Left renal cortex interstitium (tissue), 4 donors: ENCODE measurements at places on chromosomes 7 and 10. TPM values are rescaled to one million over a fixed set of nuclear protein-coding genes. Genes with fewer than 3 reads are reported as not detected.
A peak's percentile ranks its signal among the peaks of the same experiment; 100 is the strongest.

GRCh38 chr7:151626422-151627115 is 106.9 kb upstream of the RHEB start:
- peak; percentile 40 for DNase-seq

GRCh38 chr10:11587722-11588259 is 23.7 kb downstream of the USP6NL start:
- DNase-seq: no peak

Gene GPNMB
- polyA plus RNA-seq: 34.0 TPM

Gene OR2A5
- polyA plus RNA-seq: not detected

Gene STEAP4
- polyA plus RNA-seq: 0.13 TPM

Gene SYT15B
- 3.9 TPM for polyA plus RNA-seq

DNA sequence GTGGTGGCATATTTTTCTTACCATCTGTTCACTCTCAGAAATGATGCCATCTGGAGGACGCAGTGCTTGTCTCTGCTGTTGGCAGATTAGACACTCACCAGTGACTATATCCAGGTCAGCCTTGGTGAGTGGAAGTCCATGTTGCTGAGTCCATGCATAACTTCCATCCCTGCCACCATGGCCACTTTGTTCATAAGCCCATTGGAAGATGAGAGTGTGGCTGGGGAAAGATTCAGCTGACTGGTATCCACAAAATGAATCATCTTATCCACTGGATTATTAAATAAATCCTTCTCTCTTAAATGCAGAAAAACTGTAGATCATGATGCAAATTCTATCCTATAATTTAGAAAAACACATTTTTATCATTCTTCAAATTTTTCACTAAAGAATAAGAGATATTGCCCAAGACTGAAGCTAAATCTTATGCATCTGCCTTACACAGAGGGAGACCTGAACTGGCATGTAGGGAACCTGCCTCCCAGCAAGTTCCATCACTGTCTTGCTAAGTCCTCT is 726.9 kb downstream of the TNS3 start:
- no peak for DNase-seq

Gene C10orf143
- polyA plus RNA-seq: 7.7 TPM

DNA sequence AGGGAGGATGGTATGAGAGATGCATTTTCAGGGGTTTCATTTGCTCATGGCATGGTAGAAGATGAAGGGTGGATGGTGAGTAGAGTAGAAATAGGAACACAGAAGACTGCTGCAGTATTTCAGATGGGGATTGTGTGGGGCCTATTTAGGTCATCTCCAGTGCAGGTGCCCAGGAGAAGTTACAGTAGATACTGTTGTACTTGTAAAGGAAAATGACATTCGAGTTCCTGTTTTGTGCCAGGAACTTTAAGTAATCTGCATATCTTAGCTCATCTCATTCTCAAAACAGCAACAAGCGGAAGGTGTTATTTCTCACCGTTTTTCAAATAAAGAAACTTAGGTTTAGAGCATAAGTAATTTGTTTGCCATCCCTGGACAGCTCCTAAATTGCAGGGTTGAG is 156.2 kb downstream of the AUTS2 start:
- DNase-seq: no peak

DNA sequence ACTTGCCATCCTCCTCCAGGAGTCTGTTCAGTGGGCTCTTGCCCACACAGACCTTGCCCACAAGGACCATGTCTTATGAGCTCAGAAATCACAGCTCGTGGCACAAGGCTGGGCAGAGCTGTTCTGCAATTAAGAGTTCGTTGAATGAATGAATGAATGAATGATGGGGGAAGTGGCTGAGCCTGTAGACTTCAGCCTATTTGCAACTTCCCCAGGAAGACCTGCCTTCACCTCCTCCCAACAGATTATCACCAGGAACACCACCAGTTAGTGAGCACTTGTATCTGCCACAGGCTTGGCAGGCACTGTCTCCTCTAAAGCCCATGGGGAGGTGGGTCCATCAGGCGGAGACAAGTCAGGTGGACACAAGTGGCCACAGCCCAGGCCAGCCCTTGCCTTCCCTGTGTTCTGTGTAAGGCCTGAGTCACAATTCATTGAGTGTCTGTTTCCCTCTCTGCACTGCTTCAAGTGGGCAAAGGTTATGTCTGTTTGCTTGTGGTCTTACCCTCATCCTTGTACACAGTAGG is 1.8 kb upstream of the FGF8 start:
- DNase-seq: no peak

Gene NEURL1
- 2.2 TPM for polyA plus RNA-seq

GRCh38 chr7:7970237-7970530 is 1.6 kb downstream of the GLCCI1 start:
- DNase-seq: no peak
